HS-27A (cell line): ENCODE measurements at places on chromosomes 5 and 9.

GRCh38 chr9:122498883-122499288 lies 11.7 kb upstream of the OR1J2 start:
- peak; percentile 4 for DNase-seq

DNA sequence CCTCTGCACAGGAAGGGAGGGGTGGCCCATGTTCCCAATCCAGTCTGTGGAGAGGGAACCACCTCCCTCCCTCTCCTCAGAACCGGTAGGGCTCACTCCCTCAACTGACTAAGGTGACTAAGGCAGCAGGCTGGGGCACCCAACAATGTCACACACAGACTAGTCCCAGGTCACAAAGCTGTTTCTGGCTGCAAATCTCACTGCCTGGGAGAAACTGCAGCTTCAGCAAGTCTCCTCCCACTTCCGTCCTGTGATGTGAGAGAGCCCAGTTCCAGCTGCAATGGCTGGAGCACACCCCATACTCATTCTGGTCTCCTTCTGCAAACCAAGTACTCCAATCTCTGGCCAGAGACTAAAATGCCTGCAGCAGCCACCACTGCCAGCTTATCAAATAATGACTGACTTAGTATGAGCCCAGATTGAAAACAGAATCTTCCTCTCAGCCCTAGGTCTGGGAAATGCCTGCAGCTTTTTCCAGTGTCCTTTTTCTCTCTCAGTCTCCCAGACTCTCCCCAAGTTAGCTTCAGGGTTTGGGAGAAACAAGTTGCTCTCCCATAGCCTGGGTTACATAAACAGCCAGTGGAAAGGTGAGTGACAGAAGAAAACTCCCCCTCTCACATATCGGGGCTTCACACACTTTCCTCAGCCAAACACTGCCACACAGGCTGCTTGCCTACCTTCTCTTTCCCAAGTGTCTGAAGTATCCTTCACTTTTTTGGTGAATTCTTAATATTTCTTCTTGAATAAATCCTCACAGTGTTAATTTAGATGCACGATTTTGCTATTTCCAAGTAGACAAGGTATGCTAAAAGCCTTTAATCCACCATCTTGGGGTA lies 247.4 kb upstream of the RASA1 start:
- no peak for DNase-seq

- no peak for DNase-seq
Measured at GRCh38 chr5:133299728-133300127, 247.9 kb downstream of the HSPA4 start.

DNA sequence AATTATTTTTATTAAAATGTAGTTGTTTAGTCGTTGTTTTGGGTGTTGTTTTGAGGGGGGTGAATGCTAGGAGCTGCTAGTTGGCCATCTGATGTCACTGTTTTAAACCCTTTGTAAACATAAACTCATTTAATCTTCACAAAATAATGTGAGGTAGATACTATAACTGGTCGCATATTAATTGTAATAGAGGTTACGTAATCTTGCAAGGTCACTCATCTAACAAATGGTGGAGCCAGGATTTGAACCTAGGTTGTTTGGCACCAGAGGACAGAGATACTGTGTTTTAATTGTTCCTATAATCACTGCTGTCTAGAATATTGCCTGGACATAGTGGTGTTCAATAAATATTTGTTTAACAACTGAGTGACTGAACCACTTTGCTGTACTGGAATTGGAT lies 54.4 kb downstream of the LRRTM2 start:
- no peak for DNase-seq

GRCh38 chr5:80917631-80918030 lies 42.5 kb upstream of the RASGRF2 start:
- DNase-seq: no peak

- no peak for DNase-seq
Measured at GRCh38 chr5:135973323-135974020, 18.7 kb upstream of the LECT2 start.

DNA sequence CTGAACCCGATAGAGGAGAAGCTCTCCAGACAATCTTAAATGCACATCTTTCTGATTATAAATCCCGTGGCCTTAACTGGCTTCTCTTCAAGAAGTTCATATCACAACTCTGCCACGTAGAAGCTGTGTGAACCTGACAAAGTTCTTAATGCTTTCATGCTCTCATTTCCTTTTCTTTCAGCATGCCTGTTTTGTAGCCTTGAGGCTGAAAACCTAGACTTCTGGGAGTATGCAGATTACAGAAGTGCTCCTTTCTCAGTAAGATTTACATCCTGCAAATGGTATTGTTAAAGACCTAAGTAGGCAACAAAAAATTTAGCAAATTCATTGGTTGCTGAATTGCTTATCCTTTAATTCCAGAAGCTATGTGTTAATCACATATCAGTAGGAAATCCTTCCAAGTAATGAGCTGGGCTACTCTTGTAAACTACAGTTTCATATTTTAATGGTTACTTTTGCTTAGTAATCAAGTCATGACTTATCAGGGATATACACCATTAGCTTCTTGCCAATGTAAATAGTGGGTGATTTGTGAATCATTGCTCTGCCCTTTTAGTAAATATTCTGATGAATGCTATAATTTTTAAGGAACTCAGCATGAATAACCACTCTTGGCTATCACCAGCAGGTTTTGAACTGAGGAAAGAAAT lies 334.7 kb downstream of the FBXL7 start:
- peak; percentile 71 for DNase-seq

DNA sequence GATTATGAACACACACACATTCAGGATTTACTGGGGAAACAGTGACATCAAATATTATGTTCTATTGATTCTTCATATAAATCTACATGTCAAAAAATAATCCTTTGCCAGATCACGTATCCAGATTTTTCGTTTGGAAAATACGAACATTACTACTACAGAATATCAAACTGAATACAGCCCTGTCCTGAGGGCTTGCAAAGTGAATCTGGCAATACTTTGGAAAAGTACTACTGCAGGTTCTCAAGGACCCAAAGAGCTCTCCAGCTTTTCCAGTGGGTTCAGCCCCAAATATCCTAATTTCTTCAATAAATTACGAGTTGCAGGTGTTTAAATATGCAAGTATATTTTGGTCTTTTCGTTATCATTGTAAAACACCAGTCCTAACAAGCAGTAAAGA lies 411 bp upstream of the NDUFS4 start:
- DNase-seq: no peak

DNA sequence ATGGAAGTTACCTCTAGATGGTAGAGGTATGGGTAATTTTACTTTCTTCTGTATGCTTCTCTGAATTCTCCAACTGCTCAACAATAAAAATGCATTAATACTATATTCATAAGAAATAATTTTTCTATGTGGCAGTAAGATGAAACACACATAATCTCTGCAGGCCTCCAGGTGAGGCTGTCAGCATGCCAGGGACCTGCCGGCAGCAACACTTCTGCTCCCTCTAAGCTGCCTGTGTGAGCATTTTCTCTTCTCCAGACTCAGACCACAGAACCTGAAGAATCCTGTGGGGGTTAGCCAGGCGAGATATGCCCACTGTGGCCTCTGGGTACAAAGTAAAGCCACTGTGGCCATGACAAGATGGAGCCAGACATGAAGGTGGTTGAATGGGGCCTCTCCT lies 316.3 kb downstream of the EBF1 start:
- no peak for DNase-seq

DNA sequence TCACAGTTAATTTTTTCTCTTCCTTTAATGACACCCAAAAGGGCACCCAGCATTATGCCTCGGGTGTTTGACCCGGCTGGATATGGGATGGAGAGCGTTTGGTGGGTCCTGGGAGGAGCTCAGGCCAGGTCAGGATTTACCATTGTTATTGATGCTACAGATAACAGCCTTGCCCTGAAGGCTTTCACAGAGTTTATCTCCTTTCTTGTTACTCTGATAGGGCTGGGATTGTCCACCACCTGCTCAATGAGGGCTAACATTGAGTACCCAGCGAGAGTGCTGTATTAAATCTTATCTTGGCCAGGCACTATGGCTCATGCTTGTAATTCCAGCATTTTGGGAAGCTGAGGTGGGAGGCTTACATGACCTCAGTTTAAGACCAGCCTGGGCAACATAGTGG lies 37.2 kb downstream of the GADD45G start:
- no peak for DNase-seq

DNA sequence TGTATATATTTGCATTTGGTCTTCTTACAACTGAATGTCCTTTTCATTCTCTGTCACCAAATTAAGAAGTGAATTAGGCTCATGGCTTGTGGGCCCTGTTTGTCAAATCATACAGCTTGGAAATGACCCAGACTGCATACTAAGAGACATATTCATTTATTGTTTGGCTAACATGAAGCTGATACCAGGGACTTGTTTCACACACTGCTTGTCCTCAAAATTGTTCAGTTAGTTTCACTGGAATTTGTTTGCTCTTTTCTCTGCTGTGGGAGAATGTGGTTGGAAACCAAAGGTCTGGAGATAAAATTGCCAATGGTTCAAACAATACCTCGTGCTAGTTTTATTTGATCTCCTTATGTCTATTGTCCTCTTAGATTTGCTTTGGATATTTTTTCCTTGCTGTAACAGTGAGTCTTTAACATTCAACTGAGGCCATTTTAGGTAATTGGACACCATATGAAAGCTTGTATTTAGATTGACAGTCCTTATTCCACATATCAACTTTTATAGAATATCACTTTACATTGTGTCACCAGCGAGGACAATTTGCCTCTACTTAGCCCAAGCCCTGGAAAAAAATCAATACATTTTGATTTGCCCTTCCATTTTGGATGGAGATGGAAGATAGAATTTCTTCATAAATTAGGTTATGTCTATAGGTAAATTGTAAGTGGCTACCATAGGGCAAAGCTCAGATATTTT lies 144.3 kb upstream of the MTAP start:
- no peak for DNase-seq

DNA sequence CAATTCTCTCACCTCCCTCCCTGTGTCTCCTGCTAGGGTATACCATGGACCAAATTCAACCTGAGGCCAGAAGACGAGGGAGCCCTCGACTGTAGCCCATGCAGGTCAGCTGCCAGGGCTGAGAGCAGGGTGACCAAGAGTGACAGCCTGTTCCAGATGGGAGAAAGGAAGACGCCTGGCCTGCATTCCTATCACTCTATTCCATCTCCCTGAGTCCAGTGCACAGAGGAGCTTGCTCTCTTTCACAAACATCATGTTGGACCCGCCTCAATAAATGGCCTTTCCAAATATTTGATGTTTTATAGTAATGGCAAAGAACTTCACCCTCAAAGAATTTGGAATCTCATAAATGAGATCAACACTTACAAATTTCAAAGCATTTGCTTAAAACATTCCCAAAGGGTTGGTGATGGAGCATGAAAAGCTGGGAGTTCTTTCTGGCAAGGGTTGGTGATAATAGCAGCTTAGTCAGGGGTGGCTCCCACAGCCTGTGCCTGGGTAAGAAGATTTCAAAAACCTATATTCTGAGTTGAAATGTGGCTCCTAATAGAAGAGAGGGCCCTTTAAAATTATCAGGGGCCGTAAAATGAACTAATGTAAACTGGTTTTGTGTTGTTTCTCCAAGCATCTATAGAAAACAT lies 393.1 kb downstream of the EFNA5 start:
- DNase-seq: no peak

DNA sequence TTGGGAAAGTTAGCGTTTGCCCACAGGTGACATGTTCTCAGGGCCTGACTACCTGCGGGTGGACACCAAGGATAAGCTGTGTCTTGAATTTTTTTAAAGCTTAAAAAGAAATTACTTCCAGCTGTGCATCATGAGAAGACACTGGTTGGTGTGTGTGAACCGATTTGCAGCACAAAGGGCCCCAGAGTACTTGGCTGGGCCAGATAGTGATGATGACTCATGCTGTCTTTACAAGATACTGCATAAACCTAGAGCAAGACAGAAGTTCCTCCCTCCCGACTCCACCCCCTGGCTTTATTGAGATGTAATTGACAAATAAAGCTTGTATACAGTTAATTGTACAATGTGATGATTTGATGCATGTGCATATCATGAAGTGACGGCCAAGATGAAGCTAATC lies 212.8 kb downstream of the NXNL2 start:
- DNase-seq: no peak

- no peak for DNase-seq
Measured at GRCh38 chr5:1648806-1649205, 125.0 kb upstream of the LPCAT1 start.
